ENCODE measurements at places on chromosomes 12 and 14.
A peak's percentile ranks its signal among the peaks of the same experiment; 100 is the strongest.

DNA sequence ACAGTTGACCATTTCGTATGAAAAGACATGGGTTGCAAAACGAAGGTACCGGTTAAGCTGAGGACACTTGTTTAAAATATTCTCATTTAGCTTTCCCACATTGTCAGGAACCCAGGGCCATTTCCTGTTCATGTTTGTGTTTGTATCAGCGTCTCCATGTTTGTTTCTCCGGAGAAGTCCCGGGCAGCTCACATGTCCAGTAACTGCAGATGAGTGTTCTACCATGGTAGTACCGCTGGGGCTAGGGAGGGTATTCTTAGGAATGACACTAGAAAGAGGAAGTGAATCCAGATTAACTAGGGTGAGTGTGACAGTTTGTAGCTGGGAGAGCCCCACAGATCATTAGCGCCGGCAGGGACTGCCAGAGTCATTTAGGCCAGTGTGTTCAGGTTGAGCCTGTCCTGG is 50.0 kb upstream of the EVL start:
- DNase-seq = no peak

- DNase-seq = no peak
These were observed 265.9 kb downstream of the ITPR2 start for GRCh38 chr12:26567126-26567525.

DNA sequence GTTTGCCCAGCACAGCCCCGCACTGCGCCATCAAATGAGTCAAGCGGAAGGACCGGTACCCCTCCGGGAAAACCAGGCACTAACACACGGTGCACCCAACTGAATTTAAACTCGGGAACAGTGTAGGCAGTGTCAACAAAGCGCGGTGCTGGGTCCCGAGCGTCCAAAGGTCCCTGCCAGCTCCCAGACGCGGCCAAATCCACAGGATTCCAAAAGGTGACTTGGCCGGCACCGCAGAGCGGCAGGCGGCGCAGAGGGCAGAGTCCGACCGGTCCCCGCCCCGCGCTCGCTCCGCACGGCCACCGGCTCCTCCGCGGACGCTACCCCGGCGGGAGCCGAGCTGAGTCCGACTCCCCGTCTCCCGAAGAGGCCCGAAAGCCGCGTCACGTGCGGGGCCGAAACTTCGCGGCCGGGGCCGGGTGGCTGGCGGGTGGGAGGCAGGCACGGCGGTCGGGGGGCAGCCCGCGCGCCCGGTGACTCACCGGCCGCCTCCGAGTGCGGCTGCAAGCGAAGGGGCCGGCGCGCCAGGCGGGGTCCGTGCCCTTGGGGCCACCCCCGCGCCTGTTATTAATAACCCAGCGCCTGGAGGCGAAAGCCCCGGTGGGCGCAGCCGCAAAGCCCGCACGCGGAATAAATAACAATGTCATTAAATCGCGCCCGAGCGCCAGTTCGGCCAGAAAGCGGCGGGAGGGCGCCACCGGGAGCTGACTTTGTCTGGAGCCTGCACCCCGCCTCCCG is 863 bp downstream of the DENND5B start:
- DNase-seq = peak; percentile 22

DNA sequence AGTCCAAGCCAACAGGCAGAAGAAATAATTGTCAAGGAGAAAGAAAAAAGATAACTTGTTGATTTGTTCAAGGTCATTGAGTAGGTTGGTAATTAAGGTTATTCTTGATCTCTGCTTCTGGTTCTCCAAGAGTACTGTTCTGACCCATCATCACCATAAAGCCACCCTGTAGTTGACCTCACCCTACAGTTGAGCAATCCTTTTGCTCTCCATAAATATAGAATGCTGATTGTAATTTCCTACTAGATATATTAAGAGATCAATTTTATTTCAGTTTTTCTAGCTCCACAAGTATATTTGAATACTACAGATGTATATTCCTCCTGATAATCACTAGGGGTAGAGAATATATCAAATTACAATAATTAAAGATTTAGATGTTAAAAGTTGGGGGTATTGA is 350.5 kb upstream of the PDE3A start:
- no peak for DNase-seq

DNA sequence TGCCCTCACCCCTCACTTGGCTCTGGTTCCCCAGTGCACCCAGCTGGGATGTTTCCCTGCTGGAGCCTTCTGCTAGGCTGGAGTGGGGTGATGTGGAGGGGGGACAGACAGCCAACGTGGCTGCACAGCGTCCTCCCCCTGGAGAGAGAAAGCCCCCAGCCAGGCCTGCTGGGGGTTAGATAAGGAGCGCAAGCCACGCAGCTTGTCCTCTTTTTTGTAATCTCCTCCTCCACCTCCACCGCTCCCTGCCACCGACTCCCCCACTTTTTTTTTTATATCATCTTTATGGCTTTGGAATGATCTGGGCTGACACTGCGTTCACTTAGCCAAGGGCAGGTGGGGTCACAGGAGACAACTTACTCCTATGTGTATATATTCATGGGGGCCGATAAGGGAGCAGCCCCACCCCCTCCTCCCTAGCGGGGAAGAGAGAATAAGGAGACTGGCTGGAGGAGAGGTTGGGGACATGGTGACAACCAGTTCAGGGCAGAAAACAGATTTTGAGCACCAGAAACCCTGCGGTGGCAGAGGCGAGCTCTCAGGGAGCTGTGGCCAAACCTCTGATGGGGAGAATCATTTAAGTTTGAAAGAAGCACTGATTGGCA is 169.9 kb upstream of the LHX5 start:
- no peak for DNase-seq

GRCh38 chr12:128361400-128361995 is 94.5 kb downstream of the TMEM132C start:
- DNase-seq = no peak

DNA sequence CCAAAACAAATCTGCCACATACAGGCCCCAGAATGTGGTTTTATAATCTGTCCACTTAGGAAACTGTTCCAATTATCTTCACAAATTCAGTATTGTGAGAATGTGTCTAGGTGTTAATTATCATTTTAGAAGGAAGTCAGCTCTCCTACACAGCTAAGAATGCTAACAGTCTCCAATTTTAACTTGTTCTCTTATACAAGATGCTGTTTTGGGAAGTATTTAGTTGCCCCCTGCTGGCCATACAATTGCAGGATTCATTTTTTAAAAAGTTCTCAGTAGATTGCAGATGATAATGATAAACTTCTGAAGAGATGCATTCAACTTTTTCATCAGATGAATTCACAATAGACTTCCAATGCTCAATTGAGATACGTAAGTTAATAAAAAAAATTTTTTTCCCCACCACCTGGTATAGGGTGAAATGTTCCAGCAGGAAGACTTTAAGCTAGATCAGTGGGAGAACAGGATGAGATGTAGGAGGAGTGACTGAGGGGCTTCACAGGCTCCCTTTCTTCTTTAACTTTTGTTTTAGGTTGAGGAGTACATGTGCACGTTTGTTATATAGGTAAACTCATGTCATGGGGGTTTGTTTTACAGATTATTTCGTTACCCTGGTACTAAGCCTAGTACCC is 27.3 kb upstream of the OSBPL8 start:
- DNase-seq = no peak

GRCh38 chr12:124927201-124928094 is 13.0 kb upstream of the UBC start:
- DNase-seq = no peak

DNA sequence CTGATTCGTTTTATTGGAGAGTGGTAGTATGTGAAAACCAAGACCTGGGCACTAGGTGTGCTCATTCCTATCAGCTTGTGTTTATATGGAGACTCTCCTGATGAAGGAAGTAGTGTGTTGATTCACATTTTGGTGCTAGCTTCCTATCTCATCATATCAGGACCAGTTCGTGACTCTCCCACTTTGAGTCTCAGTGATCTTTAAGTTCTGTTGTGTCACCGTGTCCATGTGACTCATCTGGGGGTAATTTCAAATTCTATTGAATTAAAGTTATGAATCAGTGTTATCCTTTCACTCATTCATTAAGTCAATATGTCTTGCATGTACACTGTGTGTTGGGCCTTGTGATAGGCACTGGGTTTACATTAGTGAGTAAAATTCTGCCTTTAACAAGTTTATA is 180.2 kb downstream of the CACNA1C start:
- DNase-seq = no peak

DNA sequence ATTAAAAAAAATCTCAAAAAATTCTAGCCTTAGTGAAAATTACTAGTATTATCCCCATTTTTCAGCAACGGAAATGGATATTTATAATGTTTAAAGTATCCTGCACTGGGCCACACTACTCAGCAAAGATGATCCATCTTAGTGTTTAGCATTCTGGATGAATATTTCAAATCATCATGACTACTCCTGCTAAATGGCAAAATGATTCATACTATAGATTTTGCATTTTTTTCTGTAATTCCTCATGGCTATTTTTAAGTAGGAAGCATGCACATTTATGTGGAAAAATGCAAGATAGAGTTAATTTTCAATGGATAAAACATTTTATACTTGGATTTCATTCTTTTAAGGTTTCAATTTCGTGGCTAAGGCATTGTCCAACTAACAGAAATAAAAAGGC is 59.6 kb downstream of the LRFN5 start:
- DNase-seq = no peak
